ENCODE measurements at places on chromosomes 3 and 15.

DNA sequence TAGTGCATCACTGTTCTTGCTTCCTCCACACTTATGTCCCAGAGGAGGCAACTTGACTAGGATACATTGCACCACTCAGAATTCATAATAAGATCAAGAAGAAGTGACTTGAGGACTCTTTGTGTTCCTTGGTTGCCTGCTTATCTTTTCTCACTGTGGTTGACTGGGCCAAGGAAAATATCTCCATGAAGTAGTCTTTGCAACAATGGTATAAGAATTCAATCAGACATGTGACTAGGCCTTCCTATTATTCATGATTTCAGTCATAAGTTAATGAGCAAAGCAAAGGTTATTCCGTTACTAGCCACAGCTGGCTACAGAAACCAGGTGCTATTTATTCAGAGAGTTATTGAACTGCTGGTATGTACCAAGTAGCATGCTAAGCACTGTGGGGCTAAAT lies 359.3 kb downstream of the RORA start:
- no peak for DNase-seq

- DNase-seq = no peak
Measured at GRCh38 chr3:184498986-184499606, 62.5 kb upstream of the EPHB3 start.

GRCh38 chr3:144622845-144623244 lies 651.2 kb downstream of the DIPK2A start:
- DNase-seq = no peak

- no peak for DNase-seq
Measured at GRCh38 chr15:38670128-38671005, 105.8 kb upstream of the RASGRP1 start.

DNA sequence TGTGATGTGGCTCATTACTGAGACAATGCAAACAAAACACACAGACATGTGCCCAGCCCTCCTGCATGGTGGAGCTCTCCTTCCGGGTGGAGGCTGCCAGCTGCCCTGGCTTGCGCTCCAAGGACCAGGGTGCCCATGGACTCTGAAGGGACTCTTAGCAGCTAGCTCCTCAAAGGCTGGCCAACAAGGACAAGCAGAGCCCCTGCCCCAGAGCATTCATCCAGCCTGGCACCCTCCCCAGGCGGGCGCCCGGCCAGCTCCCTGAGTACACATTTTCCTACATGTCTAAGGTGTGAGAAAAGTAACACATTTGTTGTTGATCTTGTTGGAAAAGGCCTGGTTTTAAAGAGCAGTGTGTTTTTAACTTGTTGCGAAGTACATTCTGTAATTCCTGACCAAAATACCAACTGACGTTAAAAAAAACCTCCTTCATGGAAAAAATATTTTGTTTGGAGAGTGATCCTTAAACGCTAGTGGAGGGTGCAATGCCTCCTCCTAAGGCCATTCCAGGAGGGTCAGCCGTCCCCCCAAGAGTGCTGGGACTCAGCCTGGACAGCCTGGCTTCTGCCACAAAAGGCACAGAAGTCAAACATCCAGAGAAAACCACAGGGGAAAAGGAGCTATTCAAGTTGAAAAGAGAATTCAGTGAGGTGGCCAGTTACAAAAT lies 86.9 kb downstream of the KLF15 start:
- no peak for DNase-seq

- no peak for DNase-seq
Measured at GRCh38 chr3:97689111-97689510, 75.4 kb upstream of the ARL6 start.

Data from NCI-H1930 (cell line).